ENCODE measurements at places on chromosomes 12 and 14.

- no peak for DNase-seq
Measured at GRCh38 chr12:9701380-9702154, 31.3 kb downstream of the CLECL1 start.

GRCh38 chr12:52123487-52124186 is 44.1 kb downstream of the SMIM41 start:
- no peak for DNase-seq

GRCh38 chr12:89238593-89238992 is 113.7 kb downstream of the DUSP6 start:
- DNase-seq = no peak

DNA sequence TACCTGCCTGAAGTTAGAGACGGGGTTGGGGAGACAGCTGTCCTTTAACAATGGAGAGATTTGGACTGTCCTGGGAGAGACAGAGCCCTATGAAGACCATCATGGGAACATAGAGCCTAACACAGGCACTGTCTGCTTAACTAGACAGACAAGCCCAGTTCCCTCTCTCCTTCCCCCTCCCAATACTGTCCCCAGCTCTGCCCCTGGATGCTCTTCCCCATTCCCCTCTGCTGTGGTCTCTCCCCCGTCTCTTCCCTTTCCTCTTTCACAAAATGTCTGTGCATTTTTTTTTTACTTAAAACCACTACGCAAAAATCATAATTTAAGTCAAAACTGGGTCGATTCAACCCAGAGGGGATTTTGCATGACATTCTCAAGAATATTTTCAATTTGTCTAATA is 232.9 kb downstream of the CHST11 start:
- no peak for DNase-seq

GRCh38 chr14:102819176-102819628 is 42.0 kb downstream of the TRAF3 start:
- no peak for DNase-seq
